ENCODE measurements at places on chromosomes 11 and 22.
A peak's percentile ranks its signal among the peaks of the same experiment; 100 is the strongest.

DNA sequence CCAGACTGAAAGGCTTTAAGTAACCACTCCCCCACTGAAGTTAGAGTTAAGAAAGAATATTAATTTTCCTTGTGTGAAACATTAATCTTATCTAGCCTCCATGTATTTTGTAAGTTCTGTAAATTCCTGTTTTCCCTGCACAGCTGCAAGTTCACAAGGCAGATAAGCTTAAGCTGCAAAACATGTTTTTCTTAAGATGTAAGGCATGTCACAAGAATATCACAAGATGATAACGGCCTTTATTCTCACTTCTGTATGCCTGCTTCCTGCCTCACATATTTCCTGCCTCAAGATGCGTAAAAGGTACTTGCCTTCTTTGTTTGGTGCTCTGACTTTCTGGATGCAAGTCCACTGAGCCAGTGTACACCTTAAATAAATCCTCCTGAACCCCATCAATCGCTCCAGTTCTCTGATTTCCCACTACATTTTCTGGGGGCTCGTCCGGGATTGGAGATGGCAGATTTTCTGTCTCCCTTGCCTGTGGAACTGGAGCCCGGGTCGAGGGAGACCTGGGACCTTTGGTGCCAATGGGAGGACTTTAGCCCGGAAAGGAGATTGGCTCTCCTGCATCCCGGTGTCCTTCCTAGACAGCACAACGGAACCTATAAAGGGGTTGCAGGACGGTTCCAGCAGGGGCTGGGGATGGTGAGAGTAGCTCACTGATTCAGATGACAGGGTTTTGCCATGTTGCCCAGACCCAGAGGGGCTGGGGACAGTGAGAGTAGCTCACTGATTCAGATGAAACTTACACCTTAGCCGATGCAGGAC lies 30.2 kb downstream of the PPARA start:
- DNase-seq: no peak

- DNase-seq: no peak
Measured at GRCh38 chr11:77119531-77119936, 8.5 kb upstream of the MYO7A start.

DNA sequence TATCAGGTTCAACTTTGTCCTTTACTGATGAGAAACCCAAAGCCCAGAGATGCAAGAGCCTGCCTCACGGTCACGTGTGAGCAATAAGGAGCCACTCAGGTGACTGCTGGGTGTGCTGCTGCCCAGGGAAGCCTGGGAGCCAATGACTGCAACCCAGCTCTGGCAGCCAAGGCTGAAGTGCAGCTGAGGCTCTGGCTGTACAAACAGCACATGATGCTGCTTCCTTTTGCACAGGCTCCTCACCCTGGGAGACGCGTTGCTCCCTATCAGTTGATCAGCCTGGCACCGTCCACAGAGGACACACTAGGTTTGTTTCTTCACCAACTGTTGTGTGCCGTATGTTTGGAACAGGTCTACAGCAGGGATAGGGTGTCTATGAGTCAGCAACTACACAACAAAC lies 168.7 kb downstream of the EFCAB6 start:
- DNase-seq: no peak

- DNase-seq: no peak
Measured at GRCh38 chr22:23118647-23119493, 22.9 kb downstream of the RSPH14 start.

DNA sequence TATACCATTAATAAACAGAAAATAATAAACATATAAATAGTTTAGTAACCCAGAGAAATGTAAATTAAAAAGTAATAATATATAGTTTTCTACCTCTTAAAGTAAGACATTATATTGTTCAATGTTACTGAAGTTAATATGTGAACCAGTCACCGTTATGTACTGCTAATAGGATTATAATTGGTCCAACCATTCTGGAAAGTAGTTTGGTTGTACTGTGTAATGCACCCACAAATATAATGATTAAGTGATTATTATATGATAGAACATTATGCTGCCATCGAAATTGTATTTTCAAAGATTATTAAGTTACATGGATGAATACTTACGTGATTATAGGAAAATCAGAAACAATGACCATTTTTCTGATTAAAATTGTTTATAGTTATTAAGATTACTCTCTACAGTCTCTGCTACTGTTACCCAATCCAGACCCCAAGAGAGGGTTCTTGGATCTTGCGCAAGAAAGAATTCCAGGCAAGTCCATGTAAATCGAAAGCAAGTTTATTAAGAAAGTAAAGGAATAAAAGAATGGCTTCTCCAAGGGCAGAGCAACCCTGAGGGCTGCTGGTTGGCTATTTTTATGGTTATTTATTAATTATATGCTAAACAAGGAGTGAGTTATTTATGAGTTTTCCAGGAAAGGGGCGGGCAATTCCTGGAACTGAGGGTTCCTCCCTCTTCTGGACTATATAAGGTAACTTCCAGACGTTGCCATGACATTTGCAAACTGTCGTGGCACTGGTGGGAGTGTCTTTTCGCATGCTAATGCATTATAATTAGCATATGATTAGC lies 50.1 kb downstream of the ACER3 start:
- peak; percentile 65 for DNase-seq

DNA sequence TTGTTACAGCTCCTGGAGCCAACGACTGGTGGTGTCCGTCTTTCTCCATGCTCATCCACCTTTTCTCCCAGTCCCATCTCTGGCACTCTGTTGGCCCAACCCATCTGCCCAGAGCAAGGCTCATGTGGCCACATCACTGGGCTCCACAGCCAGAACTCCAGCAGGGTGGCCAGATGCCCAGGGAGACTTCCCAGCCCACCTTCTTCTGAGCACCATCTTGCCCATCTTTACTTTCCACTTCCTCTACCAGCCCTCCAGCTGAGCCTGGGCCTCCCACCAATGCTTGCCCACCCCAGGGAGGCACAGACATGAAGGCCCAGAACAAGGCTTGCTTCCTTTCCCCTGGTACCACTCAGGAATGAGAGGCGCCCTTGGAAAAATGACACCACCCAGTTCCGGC lies 116.8 kb downstream of the BUD13 start:
- DNase-seq: no peak

DNA sequence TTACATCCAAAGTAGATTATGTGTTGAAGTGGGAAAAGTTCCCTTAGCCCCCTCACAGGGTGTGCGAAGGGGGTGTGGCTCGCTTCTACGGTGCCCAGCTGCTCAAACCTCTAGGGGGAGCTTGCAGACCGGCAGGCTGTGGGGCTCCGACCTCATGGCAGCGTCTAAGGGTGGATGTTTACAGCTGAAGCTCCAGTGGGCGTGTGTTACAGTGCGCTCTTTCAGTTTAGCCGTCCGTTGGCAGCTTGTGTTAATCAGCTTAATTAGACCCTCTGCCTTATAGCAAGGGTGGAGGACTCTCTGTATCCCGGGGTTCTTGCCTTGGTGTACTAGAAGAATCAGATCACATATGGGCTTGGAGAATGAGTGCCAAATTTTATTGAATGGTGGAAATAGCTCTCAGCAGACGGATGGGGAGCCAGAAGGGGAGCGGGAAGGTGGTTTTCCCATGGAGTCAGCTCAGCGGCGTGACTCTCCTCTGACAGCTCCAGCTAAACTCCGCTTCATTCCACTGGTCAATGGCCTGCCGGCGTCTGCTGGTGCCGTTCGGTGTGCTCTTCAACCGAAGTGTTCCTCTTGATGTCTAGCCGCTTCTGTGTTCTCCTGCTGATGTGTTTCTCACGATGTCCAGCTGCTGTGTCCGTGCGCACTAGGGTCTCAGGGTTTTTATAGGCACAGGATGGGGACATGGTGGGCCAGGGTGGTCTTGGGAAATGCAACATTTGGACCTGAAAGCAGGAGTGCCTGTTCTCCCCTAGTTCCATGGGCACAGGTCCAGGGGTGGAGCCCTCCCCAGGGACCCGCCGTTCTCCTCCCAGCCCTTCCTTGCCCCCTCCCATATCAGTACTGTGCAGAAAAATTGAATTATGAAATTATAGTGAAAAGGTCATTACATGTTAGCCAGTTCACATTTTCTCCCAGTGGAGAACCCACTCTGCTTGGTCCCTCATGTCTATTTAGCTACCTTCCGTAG lies 28.6 kb upstream of the OR10G7 start:
- DNase-seq: peak; percentile 11

DNA sequence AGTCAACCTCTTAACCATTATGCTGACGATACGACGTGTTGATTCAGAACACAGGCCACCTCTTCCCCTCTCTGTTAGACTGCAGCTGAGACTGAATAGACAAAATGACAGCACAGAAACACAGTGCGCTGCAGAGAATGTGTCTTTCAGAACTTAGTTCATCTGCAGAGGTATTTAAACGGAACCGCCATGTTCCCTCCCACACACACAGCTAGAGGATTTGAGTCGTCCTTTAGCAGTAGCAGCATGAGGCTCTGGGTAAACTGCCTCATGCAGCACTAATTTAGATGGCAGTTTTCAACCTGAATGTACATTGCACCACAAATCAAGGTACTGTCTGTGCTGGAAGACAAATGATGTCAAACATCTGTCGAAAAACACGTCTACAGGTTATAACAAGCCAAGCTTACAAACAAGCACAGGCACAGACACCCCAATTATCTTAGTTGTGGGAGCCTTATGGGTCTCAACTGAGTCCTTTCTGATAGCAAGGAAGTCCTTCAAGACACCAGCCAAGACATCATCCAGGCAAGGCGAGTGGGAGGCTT lies 76.6 kb upstream of the LRRC4C start:
- DNase-seq: no peak

GRCh38 chr11:18986744-18987143 lies 47.5 kb upstream of the MRGPRX1 start:
- DNase-seq: no peak

DNA sequence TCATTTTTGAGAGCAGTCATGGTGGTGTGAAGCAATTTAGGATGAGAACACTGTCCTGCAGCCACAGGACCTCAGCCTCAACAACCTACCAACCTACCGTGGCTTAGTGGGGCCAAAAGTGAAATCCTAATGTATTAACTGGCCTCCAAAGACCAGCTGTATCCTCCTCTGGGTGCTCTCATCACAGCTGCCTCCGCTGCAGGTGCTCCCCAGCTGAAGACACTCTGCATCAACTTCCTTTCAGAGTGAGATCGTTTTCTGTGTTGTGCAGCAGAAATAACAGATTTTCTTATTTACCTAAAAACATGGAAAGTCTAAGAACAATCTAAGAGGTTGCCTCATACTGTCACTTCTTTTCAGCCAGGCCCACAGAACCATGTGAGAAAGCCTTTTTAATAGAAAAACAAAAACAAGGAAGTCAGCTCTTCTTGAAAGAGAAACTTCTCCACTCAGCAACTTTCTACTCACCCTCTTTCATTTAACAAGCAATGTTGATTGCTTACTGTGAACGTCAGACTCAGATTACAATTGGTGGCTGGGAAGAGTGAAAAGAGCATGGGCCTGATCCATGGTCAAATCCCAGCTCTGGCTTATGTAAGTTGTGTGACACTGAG lies 136.1 kb downstream of the TENM4 start:
- DNase-seq: no peak

GRCh38 chr22:22111983-22112382 lies 129.4 kb upstream of the TOP3B start:
- no peak for DNase-seq

- no peak for DNase-seq
Measured at GRCh38 chr22:22480940-22481339, 27.6 kb downstream of the ZNF280B start.

GRCh38 chr22:46726066-46726985 lies 11.7 kb downstream of the CERK start:
- no peak for DNase-seq

- no peak for DNase-seq
Measured at GRCh38 chr22:43110927-43111623, 525 bp downstream of the BIK start.
